ENCODE measurements at places on chromosomes 1 and 21.

GRCh38 chr1:80244372-80244771 lies 1237.8 kb upstream of the ADGRL4 start:
- no peak for DNase-seq

DNA sequence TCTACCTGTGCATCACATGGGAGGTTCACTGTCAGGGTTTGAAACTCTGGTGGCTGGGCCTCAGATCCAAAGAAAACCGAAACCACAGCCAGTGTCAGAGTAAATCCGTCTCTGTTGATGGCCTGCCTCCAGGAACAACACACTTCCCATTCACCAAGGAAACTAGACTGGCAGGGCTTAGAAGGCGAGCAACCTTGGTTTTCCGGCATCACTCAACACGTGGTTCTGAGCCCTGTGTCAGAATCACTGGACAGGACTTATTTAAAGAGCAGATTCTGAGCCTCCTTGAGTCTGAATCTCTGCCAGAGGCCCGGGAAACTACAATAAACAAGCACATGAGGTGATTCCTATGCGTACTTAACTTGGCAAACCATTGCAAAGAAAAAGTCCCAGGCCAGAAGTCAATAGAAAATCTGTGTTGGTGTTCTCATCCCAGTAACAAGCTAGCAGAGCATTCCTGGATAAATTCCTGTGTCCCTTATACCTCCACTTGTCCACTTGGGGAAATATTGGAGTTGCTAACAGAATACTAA lies 70.0 kb downstream of the KCTD3 start:
- DNase-seq: no peak

DNA sequence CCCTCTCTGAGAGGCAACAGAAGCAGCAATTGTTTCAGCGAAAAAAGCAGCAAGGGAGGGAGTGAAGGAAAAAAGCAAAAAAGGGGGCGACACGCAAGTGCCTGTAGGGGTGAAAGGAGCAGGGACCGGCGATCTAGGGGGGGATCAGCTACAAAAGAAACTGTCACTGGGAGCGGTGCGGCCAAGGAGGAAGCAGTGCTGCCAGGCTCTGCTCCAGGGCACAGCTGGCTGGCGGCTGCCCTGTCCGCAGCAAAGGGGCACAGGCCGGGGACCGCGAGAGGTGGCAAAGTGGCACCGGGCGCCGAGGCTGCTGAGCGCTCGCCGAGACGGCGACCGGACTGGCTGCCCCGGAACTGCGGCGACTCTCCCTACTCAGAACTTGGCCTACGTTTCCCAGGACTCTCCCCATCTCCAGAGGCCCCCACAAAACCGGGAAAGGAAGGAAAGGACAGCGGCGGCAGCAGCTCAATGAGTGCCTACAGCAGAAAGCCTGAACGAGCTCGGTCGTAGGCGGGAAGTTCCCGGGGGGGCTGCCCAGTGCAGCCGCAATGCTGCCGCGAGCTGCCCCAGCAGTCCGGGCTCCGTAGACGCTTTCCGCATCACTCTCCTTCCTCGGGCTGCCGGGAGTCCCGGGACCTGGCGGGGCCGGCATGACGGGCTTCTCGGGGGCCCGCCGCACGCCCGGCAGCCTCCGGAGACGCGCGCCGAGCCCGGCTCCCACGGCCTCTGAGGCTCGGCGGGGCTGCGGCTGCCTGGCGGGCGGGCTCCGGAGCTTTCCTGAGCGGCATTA lies 1.0 kb upstream of the CDKN2C start:
- DNase-seq: no peak

DNA sequence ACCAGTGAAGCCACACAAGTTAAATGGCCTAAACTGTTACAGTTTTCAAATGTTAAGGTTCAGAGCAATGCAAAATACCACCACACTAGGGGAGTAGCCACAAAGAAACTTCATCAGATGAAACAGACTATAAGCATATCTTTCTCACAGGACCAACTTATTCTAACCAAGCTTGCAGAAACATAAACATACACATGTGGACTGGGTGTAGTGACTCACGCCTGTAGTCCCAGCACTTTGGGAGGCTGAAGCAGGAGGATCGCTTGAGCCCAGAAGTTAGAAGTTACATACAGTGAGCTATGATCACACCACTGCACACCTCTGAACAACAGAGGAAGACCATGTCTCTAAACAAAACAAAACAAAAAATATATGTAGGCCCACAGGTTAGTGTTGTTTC lies 17.3 kb downstream of the WDR47 start:
- DNase-seq: no peak

- DNase-seq: no peak
These were observed 5.6 kb downstream of the NCDN start for GRCh38 chr1:35563166-35563565.

- DNase-seq: no peak
These were observed 22.5 kb upstream of the KHDRBS1 start for GRCh38 chr1:31991182-31991581.

DNA sequence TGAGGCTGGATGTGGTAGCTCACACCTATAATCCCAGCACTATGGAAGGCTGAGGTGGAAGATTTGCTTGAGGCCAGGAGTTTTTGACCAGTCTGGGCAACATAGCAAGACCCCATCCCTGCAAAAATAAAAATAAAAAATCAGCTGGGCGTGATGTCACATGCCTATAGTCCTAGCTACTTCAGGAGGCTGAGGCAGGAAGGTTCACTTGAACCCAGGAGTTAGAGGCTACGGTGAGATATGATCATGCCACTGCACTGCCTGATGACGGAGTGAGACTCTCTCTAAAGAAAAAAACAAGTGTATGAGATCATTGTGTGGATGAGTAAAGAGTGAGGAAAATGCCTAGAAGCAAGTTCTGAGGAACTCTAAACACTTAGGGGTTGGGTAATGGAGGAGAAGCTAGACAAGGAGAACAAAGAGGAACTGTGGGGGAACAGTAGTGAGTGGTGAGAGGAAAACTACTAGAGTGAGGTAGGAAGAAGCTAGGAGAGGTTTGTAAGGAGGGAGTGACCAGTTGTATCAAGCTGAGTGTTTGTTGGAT lies 17.0 kb downstream of the CLIC4 start:
- no peak for DNase-seq

DNA sequence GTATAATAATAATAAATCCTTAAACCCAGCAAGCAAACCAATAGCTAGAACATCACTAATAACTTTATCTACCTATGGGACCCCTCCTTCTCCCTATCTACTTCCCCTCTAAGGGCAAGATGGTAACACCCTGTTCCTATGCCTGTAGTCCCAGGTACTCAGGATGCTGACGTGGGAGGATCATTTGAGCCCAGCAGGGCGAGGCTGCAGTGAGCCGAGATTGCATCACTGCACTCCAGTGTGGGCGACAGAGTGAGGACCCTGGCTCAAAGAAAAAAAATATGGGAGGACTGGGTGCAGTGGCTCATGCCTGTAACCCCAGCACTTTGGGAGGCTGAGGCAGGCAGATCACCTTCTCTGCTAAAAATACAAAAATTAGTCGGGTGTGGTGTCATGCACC lies 143.1 kb upstream of the SLC45A1 start:
- no peak for DNase-seq

DNA sequence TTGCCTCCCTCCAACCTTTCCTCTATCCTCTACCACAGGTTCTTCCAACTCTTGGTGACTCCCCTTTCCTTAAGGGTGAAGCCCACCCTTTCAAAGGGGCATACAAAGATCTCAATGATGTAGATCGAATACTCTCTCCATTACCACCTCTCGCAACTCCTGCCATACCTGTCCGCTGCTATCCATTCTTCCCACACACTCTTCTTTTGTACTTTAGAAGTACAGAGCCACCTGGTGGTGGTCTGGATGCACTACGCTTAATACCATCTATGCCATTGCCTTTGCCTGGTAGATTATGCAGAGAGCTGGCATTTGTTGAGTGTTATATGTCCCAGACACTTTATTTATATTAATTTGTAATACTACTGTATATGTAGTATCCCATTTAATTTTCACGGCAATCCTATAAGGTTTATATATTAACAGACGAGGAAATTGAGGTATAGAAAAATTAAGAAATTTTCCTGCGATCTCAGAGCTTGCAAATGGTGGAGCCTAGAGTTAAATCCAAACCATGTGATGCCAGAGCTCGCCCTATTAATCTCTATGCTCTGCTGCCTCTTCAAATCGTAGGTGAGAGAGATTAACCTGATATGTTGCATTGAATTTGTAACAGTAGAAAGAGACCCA lies 22.9 kb downstream of the TSHB start:
- DNase-seq: no peak

DNA sequence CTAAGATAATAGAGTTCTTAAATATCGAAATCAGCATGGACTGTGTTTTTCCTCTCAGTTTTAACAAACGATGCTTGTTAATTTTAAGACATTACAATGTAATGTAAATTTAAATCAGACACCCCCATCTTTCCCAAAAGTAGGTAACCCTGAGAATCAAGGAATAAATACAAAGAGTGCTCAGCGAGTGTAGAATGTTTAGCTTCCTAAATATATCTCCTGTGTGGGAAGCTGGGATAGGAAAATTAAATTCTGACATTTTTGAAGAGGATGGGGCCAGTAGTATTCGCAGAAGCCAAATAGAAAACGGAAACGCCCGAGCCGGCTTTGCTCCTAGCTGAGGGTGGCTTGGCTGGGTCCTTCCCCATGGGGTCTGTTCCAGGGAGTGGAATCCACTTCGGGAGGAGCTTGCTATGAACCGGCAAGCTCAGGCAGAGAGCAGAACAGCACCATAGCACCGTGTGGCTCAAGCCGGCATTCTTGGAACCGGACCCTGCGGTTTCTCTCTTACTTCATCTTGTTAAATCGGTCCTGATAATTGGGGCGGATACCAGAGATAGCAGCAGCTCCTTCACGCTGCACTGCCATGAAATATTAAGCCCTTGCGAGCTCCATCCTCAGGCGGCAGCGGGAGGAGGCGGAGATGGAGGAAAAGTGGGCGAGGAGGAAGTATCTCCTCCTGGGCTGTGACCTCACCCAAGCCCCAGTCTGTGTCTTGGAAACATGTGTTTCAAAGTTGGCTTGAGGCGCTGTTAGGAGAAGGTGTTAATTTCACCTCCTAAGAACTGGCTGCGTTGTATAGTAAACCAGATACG lies 24.9 kb downstream of the MAP3K7CL start:
- DNase-seq: no peak

DNA sequence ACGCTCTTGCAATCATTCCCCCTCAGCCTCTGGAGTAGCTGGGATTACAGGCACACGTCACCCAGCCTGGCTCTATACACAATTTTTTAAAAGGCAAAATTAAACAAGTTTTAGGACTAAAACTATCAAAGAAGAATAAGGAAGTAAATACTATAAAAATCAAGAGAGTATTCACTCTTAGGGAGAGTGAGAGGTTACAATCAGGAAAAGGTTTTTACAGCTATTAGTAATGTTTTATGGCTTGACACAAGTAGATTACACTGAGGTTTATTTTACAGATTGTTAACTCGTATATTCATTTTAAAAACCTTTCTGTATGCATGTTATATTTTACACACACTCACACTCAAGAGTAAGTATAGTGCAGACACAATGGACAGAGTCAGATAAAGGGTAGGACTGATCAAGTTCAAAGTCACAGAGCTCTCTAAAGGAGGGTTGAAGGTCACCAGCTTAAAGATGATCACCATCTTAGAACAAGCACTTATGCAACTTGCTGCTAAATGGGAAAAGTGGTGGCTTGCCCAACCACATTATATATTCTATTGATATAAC lies 77.9 kb upstream of the MAN1A2 start:
- DNase-seq: no peak

GRCh38 chr1:219472596-219472995 lies 140.3 kb downstream of the ZC3H11B start:
- no peak for DNase-seq

GRCh38 chr1:231408528-231409094 lies 13.5 kb downstream of the EGLN1 start:
- DNase-seq: no peak

GRCh38 chr1:84510668-84511067 lies 4.3 kb upstream of the GNG5 start:
- no peak for DNase-seq

- no peak for DNase-seq
These were observed 50.1 kb downstream of the MROH9 start for GRCh38 chr1:170985406-170985805.

GRCh38 chr1:27594564-27595510 lies 9.1 kb downstream of the AHDC1 start:
- no peak for DNase-seq

- no peak for DNase-seq
These were observed 34.7 kb upstream of the RIPK4 start for GRCh38 chr21:41801321-41802197.

DNA sequence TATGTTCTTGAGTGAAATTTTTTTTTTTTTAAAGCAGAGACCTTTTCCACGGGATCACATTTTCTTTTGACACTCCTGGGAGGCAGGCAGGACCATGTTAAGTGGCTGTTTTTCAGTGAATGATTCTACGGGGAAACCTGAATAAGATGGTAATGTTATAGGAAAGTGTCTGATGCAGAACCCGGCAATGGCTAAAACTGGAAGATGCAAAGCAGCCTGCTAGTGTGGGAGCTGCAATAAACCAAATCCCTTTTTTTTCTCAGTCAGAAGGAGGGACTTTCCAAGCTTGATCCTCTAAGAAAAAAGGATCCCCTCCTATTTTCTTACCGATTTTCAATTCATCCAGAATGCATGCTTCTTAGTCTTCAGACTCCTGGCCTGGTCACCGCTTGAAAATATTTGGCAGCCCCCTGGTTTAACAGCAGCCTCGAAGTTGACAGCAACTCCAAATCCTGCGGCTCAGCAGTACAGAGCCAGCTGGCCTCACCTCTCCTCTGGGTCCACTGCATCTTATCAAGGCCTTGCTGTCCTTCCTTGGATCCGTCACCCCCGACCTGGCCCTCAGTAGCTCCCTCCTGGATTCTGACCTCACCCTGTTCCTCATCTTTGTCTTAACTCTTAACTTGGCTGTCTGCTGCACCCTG lies 5.6 kb downstream of the MX2 start:
- no peak for DNase-seq

GRCh38 chr1:940107-941014 lies 16.6 kb downstream of the SAMD11 start:
- DNase-seq: no peak

GRCh38 chr1:103122983-103123720 lies 14.8 kb upstream of the COL11A1 start:
- no peak for DNase-seq

- DNase-seq: no peak
These were observed 69.8 kb upstream of the FAM3B start for GRCh38 chr21:41246808-41247207.

GRCh38 chr1:173997791-173998190 lies 24.4 kb downstream of the RC3H1 start:
- DNase-seq: no peak

DNA sequence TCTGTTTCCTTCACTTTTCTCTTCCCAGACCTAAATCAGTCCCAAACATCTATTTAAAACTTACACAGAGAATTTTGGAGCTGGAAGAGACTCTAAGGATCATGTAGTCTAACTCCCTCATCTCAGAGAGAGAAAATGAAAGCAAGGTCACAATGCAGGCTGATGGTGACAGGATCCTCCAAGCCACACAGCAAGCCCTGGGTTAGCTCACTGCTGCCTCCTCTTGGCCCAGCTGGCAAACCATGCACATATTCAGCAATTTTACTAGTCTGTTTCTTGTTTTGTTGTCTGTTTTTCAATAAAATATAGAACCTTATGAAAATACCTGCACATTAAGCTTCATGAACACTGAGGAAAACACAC lies 27.7 kb upstream of the LY9 start:
- no peak for DNase-seq
